Bone marrow (tissue), 2 donors: ENCODE measurements at places on chromosomes 13 and 19.

- DNase-seq, result no peak
Measured at GRCh38 chr19:54928299-54928698, 19.0 kb downstream of the NLRP7 start.

GRCh38 chr13:29497137-29497654 lies 98.3 kb downstream of the SLC7A1 start:
- no peak for DNase-seq

DNA sequence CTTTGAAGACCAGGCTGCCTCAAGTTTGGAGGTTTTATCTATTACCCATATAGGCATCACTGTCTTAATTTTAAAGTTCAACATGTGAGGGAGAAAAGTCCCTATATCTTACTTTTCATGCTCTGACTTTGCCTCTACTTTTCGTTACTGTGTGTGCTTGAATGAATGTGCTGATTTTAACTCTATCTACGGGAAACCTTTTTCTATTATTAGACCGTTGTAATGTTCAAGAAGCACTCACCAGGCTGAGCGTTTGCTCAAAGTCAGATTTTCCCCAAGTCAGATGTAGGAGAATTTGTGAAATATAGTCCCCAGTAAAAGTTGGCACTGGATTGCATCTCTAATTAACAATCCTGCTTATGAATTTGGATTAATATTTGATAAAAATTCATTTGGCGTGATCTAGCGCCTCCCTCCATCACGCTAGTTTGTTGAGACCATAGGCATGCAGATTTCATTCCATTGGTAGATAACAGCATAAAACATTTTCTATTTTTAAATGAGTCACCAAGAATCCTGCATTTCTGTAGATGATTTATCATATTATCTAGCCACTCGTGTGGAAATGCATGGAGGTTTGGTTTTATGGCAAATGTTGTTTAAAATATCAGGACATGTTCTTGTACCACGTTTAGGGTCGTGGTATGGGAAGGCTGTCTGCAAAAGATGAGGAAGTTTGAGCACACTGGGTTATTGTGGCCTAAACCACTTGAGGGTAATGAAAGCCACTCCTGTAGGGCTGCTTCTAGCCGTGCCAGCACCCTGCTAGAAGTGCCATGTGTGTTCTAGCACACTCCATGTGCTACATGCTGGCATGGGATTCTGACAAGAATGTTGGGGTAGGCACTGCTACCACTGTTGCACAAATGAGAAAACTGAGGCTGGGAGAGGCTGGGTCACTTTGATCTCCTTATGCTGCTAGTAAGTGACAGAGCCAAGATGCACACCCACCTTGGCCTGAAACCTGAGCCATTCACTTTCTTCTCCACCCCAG lies 179.4 kb downstream of the FGF9 start:
- no peak for DNase-seq

DNA sequence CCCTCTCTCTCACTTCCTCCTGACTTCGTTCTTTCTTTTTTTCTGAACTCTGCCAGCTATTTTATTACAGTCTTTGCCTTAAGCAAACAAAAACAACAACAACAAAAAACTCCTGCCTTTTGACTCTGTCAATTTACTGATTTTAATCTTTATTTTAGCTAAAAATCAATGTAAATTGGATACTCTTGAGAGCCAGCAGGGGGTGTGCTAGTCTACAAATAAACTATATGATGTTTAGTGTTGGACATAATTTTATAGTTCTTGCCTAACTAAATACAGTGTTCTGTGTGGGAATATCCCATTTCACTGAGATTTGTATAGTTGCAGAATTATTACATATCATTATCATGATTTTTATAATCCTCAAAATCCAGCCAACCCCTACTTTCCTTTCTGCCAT lies 1199.9 kb upstream of the SPRY2 start:
- no peak for DNase-seq

- DNase-seq, result no peak
Measured at GRCh38 chr13:40799508-40799907, 10.1 kb downstream of the SLC25A15 start.

- DNase-seq, result no peak
Measured at GRCh38 chr19:18895038-18895823, 727 bp downstream of the CERS1 start.

- no peak for DNase-seq
Measured at GRCh38 chr13:89750371-89750770, 1597.1 kb upstream of the MIR17HG start.
